HS-27A (cell line): ENCODE measurements at places on chromosomes 6 and 20.

DNA sequence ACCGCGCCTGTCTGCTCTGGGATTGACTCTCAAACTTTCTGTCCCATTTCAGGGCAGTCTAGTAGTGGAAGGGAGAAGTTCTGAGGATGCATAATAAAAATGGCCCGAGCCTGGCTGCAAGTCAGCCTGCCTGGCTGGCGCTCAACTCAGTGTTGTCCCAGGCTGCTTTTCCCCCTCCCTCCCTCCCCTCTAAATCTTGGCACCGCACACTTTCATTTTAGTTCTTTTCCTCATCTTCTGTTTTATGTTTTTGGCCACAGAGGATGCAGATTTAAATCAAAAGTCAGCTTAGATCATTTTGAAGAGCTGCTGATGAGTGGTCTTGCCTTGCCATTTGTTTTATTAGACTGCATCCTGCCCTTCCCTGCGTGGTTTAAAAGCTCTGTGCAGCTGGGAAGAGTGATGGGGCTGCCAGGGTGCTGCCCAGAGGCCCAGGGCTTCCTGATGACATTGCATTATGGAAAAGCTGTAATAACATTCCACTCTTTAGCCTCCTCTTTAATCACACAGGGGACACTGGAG lies 6.5 kb upstream of the UQCC2 start:
- DNase-seq = no peak

- no peak for DNase-seq
These were observed 2.0 kb downstream of the TRAF3IP2 start for GRCh38 chr6:111603685-111604084.

GRCh38 chr20:53814060-53814459 lies 220.4 kb upstream of the ZNF217 start:
- no peak for DNase-seq

DNA sequence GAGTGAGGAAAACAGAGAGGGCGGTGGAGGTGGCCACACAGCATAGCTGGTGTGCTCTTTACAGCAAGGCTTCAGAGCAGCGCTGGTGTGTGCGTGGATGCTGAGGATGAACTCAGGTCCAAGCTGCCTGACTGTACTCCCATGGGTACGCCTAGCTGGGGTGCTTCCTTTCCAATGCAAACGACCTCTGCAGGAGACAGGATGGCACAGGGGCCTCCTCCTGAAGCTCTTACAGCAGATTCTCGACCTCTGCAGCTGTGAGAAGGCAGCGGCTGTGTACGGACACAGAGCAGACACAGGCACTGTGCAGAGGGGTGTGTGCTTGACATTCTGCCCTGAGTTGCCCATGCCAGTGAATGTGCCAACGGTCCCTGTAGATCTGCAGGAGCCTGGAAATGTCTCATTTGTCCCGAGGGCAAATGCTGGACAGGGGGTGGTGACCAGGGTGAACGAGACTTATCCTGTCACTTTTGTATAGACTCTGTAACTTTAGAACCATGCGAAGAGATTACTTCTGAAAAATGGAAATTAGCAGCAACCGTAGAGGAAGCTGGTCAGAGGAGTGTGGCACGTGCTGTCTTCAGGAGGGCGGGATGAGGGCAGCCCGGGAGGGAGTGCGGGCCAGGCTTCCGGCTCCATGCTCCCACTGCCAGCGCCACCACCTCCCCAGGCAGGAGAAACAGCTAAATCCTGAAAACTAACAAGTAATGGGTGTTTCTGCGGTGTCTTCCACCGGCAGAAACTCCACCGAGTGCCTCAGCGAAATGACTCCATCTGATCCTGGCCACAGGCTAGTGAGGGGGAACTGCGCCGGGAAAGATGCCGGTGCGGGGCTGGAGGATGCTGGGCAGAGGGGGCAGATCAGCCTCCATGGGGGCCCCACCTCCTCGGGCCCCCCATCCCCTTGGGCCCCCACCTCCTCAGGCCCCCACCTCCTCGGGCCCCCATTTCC lies 120.9 kb upstream of the RPS6KA2 start:
- no peak for DNase-seq

- no peak for DNase-seq
These were observed 417.0 kb downstream of the HAO1 start for GRCh38 chr20:7523288-7523687.

DNA sequence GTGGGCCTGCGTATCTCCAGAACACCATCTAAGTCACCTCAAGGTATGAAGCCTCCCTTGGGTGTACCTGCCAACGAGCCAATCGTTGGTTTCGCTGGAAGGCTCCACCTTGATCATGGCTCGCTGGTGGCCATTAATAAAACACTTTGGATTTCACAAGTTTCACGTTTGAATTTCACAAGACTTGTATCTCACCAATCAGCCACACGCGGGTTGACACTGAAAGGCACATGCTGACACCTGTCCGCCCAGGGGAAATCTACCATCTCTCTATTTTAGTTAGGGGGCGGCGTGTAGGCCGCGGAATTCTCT lies 586 bp upstream of the HMGA1 start:
- DNase-seq = no peak

DNA sequence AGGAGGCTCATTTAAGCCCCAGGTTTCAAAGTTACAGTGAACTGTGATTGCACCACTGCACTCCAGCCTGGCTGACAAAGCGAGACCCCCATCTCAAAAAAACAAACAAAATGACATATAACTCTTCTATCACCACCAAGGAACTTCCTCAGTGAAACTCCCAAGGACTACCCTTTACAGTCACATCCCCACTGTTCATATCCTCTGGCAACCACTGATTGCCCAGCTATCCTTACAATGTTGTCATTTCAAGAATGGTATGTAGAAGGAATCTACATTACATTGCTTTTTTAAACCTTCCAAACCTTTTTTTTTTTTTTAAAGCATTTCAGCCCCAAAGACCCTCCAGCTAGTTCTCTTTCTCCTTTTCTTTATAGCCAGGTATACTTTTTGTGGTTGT lies 123.1 kb upstream of the CARMIL1 start:
- DNase-seq = no peak
